ENCODE measurements at places on chromosomes 1 and 21.

- no peak overlapping the region for H3K4me3 ChIP-seq
- DNase-seq: no peak
- no peak overlapping the region for H3K27ac ChIP-seq
- peaks cover 7% of the 10 kb centered on the region for H3K4me1 ChIP-seq
Measured at GRCh38 chr1:78145105-78145580, 99.4 kb downstream of the GIPC2 start.

- peaks cover 4% of the 10 kb centered on the region for H3K4me1 ChIP-seq
- no peak overlapping the region for H3K4me3 ChIP-seq
- peaks cover 39% of the 10 kb centered on the region for H3K27me3 ChIP-seq
- H3K27ac ChIP-seq: no peak overlapping the region
Measured at GRCh38 chr1:10818262-10819197, 22.1 kb upstream of the CASZ1 start.

DNA sequence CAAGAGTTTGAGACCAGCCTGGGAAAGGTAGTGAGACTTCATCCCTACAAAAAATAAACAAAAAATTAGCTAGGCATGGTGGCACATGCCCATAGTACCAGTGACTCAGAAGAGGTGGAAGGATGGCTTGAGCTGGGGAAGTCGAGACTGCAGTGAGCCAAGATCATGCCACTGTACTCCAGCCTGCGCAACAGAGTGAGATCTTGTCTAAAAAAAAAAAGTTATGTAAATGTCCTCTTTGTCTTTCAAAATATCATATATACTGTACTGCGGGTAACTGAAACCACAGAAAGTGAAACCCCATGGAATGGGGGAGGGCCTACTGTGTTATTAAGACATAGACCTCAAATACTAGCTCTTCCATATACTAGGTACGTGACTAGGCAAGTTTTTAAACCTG lies 20.8 kb downstream of the ACADM start:
- peak overlapping the region; percentile 43 for H3K27ac ChIP-seq
- H3K4me1 ChIP-seq: no peaks in the 10 kb centered on the region

DNA sequence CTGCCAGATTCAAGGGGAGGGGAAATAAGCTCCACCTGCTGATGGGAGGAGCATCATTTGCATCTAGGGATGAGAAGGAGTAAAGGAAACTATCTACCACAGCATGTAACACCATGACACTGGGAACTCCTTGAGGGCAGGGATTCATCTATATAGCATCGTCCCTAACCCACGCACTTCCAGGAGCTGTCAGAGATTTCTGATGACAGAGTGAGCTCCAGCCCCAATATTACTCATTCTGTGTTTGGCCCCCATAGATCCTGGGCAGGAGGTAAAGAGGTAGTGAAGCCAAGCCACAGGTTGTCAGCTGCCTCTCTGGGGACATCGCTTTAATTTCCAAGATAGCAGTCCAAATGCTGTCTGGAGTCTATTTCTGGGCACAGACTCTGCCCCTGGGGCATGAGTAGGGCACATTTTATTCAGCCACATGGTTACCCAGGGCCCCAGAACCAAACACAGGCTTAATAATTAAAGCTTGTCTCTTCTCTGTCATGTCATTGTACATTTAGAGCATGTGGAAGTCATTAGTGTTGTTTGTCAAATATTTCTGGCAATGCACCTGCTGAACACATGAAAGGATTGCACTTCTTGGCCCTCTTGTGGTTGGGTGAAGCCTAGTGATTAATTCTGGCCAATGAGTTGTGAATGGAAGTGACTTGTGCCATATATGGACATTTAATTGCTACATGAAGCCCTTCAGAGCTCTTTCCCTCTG lies 105.9 kb upstream of the POU3F1 start:
- H3K36me3 ChIP-seq: peaks cover 2% of the 10 kb centered on the region
- H3K4me1 ChIP-seq: no peaks in the 10 kb centered on the region
- H3K4me3 ChIP-seq: no peak overlapping the region
- peaks cover 34% of the 10 kb centered on the region for H3K27me3 ChIP-seq

GRCh38 chr1:208165659-208166058 lies 78.5 kb downstream of the PLXNA2 start:
- no peak overlapping the region for H3K4me3 ChIP-seq
- peaks cover 5% of the 10 kb centered on the region for H3K4me1 ChIP-seq
- H3K27me3 ChIP-seq: peaks cover 90% of the 10 kb centered on the region
- H3K27ac ChIP-seq: peak overlapping the region; percentile 34
- no peak for DNase-seq

GRCh38 chr1:179510038-179510437 lies 65.7 kb downstream of the NPHS2 start:
- no peak for DNase-seq
- no peak overlapping the region for H3K4me3 ChIP-seq
- H3K36me3 ChIP-seq: no peaks in the 10 kb centered on the region
- no peaks in the 10 kb centered on the region for H3K27me3 ChIP-seq
- no peaks in the 10 kb centered on the region for H3K4me1 ChIP-seq
- H3K27ac ChIP-seq: no peak overlapping the region

- H3K27me3 ChIP-seq: no peaks in the 10 kb centered on the region
- peaks cover 4% of the 10 kb centered on the region for H3K36me3 ChIP-seq
- peak overlapping the region; percentile 21 for H3K27ac ChIP-seq
- no peak overlapping the region for H3K4me3 ChIP-seq
Measured at GRCh38 chr1:7975212-7975865, 13.8 kb downstream of the PARK7 start.

Measured in T-helper 17 cell (primary cell).